Stimulated activated CD4-positive, alpha-beta T cell treated with anti-CD3 and anti-CD28 coated beads, Interleukin-1b, Interleukin-23, amount 100 ng/mL, for 48 hours (primary cell): ENCODE measurements at places on chromosomes 4 and X.

DNA sequence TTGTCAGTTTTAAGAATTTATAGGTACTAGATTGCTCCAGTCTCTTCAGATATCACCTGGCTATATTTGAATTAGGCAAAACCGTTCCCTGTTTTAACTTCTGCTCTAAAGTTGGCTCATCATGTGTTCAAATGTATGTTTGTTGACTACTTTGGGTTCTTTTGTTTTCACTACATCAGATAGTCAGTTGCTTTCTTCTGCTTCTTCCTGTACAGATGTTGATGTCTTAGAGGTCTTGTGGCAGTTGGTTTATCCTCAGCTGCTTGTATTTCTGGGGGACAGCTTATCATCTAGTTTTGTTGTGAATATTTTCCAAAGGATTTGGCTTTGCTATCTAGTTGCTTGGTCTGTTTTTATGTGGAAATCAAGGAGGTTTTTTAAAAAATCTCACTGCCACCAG, 28.0 kb downstream of the TBC1D19 start:
- DNase-seq, result no peak

DNA sequence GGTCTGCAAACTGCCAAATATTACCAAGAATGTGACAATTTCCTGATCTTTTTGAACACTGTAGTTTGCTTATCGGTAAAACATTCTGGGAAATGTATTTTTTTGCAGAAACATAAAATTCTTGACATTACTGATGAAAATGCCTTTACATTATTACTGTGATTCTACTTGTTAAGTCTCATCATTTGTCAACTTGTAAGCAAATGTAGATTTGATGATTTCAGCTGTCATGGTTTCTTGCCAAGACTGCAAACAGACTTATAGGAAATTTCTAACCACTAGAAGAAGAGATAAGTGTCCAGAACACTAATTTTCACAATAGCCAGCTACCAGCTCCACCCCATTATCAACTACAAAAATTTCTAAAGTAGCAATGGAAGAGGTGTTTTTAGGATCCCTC, 560.4 kb downstream of the STPG2 start:
- no peak for DNase-seq

DNA sequence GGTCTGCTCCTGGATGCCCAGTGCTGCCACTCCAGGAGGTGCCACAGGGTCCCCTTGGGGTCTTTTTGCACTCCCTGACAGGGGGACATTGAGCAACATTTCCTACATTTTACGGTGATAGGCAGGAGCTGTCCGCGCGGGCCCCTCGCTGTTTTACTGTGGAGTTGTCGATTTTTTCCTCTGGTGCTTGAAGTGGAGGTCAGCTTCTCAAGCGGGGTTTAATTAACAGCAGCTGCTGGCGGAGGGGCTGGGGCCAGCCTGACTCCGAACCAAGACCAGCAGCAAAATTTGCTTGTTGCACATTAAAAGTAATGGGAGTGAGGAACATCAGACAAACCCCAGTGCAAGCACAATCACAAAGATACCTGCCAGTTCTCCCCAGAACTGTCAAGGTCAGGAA, 13.2 kb upstream of the SH3TC1 start:
- no peak for DNase-seq

DNA sequence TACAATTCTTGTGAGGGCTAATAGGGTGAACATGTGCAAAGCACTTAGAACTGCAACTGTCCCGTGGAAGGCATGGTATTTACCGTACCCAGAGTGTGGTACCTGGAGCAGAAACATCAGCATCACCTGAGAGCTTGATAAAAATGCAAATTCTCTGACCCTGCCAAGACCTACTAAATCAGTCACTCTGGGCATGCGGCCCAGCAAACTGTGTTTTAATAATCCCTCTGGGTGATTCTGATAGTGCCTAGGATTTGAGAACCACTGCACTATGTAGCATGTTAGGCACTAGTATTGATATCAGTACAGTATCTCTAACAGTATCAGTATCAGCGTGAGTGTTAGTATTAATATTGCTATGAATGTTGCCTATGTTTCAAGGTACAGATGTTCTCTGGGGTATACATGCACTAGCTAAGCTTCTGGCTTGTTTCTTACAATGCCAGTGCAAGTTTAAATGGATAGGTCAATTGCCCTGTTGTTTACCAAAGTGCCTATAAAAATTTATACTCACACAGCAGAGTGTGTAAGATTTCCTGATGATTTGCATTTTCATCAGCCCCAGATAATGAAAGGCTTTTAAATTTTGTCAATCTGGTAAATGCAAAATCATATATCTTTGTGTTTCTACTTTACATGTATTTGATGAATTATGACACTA, 354.0 kb downstream of the HS3ST1 start:
- no peak for DNase-seq
